ENCODE measurements at places on chromosomes 7 and 10.

- no peak for DNase-seq
These were observed 197.6 kb upstream of the ZNF32 start for GRCh38 chr10:43846187-43846680.

- DNase-seq, result no peak
These were observed 43.8 kb upstream of the SEC61G start for GRCh38 chr7:54802841-54803240.

DNA sequence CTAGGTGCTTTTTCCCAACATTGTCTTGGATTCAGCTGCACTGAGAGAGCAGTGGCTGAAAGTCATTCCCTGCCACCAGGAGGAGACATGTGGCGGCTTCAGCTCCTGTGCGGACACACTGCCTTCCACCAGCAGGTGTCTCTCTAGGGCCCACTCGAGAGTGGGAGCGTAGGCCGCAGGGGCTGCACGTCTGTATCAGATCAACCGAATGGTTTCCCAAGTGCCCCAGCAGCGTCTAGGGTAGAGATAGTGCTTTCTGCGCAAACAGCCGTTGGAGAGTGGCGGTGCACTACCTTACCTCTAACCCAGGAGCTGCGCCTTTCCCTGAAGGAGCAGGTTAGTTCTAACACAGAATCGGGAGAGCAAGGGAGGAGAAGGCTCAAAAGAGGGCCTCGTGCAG lies 31.7 kb downstream of the PAPOLB start:
- DNase-seq, result no peak

- DNase-seq, result no peak
These were observed 266.5 kb upstream of the HGF start for GRCh38 chr7:82036146-82036886.

- DNase-seq, result no peak
These were observed 8.8 kb downstream of the INPP5F start for GRCh38 chr10:119734396-119735332.

DNA sequence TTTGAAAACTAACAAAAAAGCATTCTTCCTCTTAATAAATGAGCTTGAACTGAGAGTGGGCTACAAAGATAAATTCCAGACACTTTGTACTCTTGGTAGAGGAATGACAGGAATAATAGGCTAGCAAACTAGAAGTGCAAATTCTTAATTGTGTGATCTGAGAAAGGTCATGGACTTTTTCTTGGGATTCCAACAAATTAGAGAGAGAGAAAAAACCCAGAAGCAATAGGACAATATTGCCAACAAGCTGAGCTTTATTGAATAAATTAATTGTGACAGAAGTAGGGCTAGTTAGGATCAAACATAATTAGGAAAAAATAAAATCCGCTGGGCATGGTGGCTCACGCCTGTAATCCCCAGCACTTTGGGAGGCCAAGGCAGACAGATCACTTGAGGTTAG lies 41.4 kb upstream of the LAMB1 start:
- DNase-seq, result no peak

DNA sequence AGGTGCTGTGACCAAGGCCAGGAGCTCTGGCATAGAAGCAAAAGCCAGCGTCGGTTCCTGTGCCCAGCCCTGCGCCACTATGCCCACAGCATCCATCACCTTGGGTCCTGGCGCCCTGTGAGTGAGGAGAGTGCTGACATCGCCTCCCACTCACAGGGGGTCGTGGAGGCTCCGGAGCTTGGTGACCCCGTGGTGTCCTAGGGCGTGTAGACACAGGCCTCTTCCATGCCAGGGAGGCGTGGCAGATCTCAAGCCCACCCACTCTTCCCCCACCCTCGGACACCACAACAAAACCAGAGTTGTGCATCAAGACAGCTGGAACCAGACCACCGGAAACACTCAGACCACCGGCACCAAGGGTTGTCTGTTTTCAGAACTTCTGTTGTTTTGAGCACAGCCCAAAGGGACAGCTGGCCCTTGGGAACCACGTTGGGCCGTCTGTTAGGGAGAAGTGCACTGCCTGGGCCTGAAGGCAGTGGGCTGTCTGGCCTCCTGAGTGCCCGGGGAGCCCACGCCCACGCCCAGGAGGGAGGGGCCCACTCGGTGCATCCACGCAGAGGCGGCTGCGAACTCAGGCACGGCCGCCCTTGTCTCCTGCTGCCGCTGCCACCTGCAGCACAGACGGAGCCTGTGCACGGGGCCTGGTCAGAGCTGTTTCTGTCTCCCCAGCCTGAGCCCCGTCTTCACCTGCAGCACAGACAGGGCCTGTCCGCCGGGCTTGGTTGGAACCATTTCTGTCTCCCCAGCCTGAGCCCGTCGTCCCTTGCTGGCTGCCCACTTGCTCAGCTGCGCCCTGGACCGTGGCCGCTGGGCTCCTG lies 106.3 kb downstream of the INPP5A start:
- no peak for DNase-seq

- DNase-seq, result no peak
These were observed 56.4 kb upstream of the ANKRD1 start for GRCh38 chr10:90977162-90977854.

GRCh38 chr10:34477249-34477648 lies 337.8 kb downstream of the PARD3 start:
- DNase-seq, result no peak

GRCh38 chr7:39356172-39356925 lies 209.9 kb upstream of the YAE1 start:
- no peak for DNase-seq

DNA sequence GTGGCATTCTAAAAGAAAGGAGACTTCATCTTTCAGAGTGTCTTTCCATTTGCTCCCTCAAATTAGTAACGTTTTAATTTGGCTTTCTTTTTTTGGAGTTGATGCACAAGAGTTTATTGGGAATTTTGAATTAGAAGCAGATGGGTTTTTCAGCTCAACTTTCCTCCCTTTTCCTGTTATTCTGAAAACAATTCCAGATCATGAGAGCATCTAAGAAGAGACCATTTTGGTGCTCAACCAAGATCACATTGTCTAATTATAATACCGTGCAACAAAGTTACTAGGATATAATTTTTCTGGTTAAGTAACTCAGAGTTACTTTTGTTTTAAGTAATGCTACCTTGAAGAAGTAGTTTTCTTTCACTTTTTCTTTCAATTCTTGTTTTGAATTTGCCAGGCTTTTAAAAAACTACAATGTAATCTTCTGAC lies 396.6 kb upstream of the KLF6 start:
- no peak for DNase-seq

GRCh38 chr7:64618785-64619456 lies 47.0 kb upstream of the ZNF107 start:
- DNase-seq, result no peak

DNA sequence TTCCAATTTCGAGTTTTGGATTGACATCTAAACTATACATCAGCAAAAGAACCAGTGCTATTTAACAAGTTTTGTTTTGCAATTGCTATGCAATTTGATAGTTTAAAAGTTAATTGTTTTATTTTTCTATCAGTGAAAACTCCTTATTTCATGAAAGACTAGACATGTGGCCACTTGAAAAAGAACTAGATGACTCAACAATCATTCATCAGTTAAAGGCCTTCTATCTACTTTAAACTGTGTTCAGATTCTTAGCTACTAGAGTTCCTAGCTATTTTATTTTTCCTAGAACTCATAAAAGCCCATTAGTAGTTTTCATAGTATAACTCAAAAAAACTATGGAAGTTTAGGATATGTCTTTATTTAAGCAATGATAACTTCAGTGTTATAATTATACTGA lies 104.6 kb upstream of the LSM8 start:
- DNase-seq, result no peak

DNA sequence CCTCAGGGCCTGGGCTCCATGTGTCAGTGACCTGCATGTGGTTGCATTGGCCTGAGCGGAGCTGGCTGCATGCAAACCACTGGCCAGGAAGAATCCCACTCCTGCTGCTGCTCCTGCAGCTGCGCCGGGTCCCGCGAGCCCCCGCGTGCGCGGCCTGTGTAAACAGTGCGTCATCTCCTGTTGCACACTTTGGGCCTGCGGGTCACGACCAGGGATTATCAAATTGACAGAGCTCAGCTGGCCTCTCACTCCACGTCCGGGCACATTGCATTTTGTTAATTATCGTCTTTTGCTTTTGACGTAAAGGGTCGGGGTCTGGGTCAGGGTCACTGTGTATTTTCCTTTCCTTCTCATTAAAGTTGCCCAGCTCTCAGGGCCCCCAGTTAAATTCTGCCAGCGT lies 132.6 kb downstream of the RGS10 start:
- no peak for DNase-seq

- no peak for DNase-seq
These were observed 10.3 kb downstream of the GLCCI1 start for GRCh38 chr7:7978860-7979259.

- DNase-seq, result no peak
These were observed 236.1 kb downstream of the ELMO1 start for GRCh38 chr7:37212556-37212955.

GRCh38 chr10:22475651-22476600 lies 130.6 kb downstream of the SPAG6 start:
- peak; percentile 47 for DNase-seq

DNA sequence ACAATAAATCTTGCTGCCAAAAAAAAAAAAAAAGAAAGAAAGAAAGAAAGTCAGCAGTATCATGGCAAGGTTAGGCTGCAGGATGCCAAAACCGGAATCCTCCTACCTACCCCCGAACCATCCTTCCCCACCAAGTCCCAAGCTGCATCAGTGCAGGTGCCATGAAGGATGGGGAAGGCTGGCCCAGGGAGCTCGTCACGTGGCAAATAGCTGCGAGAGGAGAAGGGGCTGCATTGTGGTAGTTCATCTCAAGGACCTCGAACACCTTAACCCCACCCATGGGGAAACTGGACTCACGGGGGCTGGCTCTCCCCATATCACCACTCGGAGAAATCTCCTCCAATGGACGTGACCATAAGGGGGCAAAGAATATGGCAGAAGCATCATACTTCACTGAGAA lies 86.2 kb downstream of the TACC2 start:
- no peak for DNase-seq

DNA sequence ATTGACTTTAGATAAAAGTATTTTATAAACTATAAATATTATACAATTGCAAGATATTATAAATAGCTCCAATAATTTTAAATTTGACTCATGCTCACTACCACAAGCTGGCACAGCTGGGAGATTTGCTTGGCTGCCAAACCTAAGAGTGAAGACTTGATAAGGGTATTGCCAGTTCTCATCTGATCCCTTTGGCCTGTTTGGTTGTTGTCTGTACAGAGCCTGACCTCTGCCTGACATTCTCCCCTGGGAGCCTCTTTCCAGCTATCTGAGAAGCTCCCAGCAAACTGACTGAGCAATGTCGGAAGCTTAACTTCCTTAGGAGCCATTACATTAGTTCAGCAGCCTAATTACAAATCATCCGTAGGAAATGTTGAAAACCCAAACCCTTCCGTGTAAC lies 10.2 kb upstream of the LMOD2 start:
- DNase-seq, result no peak

DNA sequence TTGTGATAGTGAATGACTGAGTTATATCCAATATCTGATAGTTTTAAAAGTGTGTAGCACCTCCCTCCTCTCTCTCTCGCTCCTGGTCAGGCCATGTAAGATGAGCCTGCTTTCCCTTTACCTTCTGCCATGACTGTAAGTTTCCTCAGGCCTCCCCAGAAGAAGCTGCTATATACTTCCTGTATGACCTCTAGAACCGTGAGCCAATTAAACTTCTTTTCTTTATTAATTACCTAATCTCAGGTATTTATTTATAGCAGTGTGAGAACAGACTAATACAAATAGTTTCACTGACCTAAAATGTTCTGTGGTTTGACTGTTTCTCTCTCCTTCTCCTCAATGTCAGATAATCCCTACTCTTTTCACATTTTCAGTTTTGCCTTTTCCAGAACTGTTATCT lies 321.3 kb upstream of the MBL2 start:
- DNase-seq, result no peak

- no peak for DNase-seq
These were observed 191.2 kb downstream of the DYNC1I1 start for GRCh38 chr7:95963446-95963990.

DNA sequence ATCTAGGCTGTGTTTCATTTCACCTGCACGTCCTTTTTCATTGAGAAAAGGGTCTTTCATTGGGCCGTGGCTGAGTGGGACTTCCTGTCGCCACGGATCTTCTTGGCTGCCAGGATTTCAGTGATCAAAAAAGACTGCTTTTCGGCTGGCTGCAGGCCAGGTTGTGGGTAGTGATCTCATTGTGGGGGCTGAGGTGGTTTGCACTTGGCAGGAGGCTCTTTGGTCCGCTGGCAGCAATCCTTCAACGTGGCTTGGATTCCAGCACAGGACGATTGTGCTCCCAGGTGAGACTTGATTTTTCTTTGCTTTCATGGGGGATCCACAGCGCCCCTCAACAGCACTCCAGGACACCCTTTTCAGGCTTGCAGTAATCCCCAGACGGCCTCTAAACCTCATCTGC lies 29.0 kb upstream of the ZNF273 start:
- DNase-seq, result no peak

GRCh38 chr10:89029785-89030437 lies 39.3 kb downstream of the FAS start:
- peak; percentile 80 for DNase-seq

- no peak for DNase-seq
These were observed 85.9 kb upstream of the CXCL12 start for GRCh38 chr10:44470784-44471183.

GRCh38 chr7:29523728-29524127 lies 39.9 kb upstream of the PRR15 start:
- DNase-seq, result no peak

DNA sequence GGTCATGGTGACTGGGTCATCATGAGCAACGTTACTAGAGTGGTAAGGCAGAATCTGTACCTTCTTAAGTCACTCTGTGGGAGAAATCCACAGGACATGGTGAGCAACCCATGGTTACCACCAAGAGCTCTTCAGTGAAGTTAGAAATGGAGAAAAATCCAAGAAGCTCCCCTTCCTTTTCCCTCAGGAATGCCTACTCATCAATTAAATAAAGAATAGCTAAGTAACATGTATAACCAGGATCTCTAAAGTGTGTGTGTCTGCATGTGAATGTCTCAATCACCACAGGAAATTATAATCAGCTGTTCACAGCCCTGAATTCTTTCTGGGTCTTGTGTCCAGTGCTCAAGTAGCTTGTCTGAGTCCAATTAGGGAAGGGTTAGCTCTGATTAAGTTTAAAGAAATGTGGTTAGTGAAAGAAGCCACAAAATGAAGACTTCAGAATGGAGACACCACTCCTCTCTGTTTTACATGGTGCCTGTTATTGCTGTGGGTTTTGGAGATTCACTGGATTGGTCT lies 73.2 kb downstream of the SEM1 start:
- DNase-seq, result no peak

GRCh38 chr7:129311429-129311828 lies 86.6 kb downstream of the AHCYL2 start:
- DNase-seq, result no peak

- peak; percentile 72 for DNase-seq
These were observed 95.2 kb downstream of the CLEC2L start for GRCh38 chr7:139618482-139619366.

DNA sequence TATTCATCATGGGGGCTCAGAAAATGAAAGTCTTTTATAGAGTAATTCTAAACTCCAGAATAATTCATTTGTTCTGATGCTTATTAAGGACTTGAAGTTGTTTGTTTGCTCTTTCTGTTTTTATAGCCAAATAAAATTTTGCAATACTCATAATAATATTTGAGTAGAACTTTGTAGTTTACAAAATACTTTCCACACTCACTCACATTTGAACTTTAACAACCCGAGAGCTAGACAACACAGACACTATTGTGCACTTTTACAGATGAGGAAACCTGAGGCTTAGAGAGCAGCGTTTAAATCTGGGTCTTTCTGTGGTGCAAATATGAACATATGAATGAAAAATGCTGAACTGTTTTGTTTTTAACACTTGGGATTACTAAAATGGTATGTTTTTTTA lies 126.8 kb downstream of the KAT6B start:
- DNase-seq, result no peak

Measured in posterior cingulate gyrus (tissue), 11 donors.